ENCODE measurements at places on chromosomes 7 and 10.

DNA sequence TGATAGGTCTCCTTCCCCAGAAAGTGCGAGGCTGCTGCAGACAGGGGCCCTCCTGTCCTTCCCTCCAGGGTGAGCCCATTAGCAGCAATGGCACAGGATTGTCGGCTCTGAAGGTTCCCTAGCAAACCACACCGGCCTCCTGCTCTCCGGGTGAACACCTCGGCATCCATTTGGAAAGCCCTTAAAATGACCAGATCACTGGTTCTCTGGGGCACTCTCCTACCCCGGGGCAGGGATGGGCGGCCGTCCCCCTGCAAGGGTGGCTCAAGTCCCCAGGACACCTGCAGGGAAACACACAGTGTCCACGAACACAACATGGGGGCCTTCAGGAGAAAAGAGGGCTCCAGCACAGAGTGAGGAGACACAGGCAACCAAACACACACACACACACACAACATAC is 459.1 kb downstream of the PTPRN2 start:
- no peak for DNase-seq

DNA sequence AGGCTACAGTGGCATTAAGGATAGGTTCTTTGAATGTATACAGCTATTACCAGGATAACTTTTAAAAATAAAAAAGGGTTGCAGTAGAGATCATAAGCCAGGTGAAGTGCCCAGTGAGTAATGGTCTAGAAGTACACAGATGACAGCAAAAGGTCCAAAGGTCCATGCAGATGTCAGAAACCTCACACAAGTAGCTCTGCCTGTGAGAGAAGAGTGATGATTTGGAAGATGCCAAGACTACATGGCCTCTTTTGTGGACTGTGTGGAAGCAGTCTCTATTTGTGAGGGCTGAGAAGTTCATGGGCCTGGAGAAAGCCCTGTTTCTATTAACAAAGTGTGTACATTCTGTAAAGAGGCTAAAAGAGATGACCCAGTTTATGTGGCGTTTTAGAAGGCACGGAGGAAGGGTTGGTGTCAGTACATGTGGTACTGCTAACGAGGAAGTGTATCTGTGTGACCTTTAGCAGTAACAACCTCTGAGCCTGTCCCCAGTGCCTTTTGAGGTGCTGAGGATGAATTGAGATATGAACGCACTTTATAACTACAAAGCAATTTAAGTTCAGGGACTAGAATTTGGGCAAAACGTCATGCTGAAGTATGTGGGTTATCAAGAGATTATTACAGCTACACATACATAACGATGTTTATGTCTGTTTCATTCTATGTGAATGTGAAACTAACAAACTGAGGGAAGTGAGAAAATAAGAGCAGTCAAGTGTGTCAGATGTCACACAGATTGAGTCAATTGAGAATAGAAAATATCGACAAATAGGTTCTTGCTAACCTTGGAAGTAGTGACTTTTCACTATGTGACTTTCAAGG is 7.6 kb downstream of the CYCS start:
- no peak for DNase-seq

DNA sequence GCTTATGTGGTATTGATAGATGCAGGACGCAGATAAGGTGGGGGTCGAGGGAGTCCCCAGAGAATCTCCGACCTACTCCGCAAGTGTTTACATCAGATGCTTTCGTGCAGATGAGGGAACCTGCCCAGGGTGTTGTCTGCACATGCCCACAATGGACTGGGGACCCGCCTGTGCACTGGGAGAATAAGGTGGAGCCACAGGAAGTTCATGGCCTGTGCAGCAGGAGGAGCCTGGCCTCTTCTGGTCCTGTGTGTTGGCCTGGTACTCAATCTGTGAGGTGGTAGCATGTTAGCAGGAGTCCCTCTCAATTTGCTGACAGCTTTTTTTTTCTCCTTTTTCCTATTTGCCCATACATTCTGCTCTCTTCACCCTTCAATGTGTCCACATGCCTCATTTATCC is 54.1 kb upstream of the AKR1C1 start:
- no peak for DNase-seq

GRCh38 chr7:33792041-33792440 is 113.3 kb upstream of the BMPER start:
- no peak for DNase-seq

GRCh38 chr7:144936314-144936713 is 100.5 kb upstream of the TPK1 start:
- DNase-seq, result no peak

GRCh38 chr10:61629576-61629975 is 33.2 kb upstream of the CABCOCO1 start:
- no peak for DNase-seq

DNA sequence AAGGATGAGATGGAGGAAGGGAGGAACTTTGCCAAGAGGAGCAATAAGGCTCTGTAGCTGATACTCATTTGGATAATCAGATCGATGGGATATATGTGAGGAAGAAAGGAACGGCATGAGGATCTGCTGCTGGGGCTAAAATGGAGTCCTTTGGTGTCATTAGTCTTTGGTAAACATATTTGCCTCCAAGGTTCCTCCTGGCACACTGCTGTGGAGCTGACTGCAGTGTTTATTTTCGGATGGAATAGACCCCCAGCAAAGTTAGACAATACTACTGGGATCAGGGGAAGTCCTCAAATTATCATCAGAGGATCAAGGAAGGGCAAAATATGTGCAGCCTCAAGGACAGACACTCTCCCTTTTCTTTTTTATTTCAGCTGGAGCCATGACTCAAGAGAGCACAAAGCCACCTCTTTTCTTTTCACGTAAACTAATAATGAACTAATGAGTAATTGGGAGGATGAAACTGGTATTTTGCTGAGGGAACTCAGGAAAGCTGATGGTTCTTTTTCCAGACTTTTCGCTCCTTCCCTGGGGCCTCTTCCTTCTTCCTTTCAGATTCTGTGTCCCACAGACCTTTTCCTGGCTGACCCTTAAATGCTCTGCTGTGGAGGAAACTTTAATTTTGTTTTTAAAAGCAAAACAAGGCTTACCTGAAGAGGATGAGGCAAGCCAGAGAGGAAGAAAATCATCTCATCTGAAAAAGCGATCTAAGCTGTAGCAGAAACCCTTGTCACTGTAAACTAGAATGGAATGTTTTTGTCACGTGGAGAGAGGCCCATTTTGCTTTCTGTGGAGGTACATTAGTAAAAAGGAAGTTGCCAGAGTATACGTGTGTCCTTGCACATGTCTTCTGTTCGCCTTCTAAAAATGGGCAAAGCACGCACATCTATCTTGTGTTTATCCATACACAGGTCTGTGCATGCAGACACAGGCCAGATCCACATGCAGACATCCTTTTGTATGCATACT is 33.3 kb downstream of the LRMDA start:
- no peak for DNase-seq

- no peak for DNase-seq
These were observed 209.8 kb upstream of the POM121L12 start for GRCh38 chr7:52825611-52826010.

- no peak for DNase-seq
These were observed 23.2 kb upstream of the BMPR1A start for GRCh38 chr10:86733260-86733671.

GRCh38 chr10:4825456-4825867 is 545 bp upstream of the AKR1E2 start:
- no peak for DNase-seq

- DNase-seq, result no peak
These were observed 457.2 kb downstream of the ARL4A start for GRCh38 chr7:13144673-13145072.

GRCh38 chr10:129771991-129772431 is 192.1 kb downstream of the EBF3 start:
- no peak for DNase-seq

- DNase-seq, result no peak
These were observed 308.3 kb upstream of the STEAP1 start for GRCh38 chr7:89845952-89846351.

- no peak for DNase-seq
These were observed 65.1 kb downstream of the IGF2BP3 start for GRCh38 chr7:23405240-23405618.

DNA sequence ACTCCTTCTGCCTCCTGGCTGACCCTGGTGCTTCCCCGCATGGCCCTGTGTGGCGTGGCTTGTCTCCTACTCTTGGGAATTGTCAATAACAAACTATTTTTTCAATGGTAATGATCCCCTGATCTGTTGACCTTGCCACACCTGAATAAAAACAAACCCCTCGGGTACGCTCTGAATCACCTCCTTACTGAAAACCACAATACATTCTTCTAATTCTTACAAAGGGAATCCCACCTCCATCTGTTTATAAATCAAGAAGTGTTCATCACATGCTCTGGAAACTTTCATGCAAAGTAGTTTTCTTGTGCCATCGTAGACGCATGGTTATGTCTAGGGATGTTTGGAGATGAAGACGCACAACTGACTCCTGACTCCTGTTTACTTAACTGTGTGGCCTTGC is 245.8 kb downstream of the FRMD4A start:
- DNase-seq, result no peak

DNA sequence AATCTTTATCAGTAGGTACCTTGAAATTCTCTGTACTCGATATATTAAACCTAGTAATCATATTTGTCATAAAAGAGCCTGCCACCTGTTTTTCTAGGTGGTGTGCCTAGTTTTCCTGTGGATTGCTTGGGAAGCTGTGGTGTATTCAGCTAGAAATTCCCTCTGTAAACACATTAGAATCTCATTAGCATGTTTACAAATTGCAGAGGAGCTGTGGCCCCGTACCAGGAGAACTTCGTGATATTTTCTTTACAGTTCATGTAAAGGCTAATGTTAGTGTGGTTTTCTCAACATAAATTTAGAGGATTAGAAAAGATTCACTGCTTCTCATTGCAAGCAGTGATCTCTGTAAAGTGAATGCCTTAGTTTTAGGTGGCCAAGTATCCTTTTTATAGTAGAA is 144.7 kb downstream of the CCSER2 start:
- no peak for DNase-seq

GRCh38 chr7:26090927-26091519 is 61.0 kb upstream of the NFE2L3 start:
- no peak for DNase-seq

DNA sequence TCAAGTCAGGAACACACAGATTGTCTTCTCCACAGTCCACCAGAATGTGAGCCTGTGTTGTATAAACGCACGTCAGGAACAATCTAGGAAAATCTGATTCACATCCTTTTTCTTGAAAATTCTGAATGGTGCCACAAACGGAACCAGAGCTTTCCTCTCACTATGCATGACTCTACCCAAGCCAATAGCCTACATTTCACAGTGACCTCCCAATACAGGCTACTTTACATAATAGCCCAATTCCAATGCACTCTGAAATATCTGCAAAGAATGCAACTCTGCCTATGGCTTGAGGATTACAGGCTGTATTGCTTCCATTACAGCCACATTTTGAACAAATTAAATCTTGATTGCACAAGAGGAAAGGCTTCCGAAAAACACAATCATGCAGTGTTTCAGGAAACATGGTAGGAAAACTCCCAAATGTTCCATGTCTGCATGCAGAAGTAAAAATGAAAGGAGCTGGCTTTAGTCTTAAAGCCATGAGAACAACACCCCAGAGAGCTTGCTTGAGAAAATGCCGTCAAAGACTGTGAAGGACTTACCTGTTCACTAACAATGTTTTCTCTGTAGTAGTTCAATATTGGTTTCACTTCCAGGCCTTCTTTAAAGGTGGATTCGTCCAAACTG is 113.9 kb downstream of the ITGA8 start:
- DNase-seq, result no peak

GRCh38 chr10:104580321-104580720 is 60.8 kb upstream of the SORCS3 start:
- DNase-seq, result no peak

DNA sequence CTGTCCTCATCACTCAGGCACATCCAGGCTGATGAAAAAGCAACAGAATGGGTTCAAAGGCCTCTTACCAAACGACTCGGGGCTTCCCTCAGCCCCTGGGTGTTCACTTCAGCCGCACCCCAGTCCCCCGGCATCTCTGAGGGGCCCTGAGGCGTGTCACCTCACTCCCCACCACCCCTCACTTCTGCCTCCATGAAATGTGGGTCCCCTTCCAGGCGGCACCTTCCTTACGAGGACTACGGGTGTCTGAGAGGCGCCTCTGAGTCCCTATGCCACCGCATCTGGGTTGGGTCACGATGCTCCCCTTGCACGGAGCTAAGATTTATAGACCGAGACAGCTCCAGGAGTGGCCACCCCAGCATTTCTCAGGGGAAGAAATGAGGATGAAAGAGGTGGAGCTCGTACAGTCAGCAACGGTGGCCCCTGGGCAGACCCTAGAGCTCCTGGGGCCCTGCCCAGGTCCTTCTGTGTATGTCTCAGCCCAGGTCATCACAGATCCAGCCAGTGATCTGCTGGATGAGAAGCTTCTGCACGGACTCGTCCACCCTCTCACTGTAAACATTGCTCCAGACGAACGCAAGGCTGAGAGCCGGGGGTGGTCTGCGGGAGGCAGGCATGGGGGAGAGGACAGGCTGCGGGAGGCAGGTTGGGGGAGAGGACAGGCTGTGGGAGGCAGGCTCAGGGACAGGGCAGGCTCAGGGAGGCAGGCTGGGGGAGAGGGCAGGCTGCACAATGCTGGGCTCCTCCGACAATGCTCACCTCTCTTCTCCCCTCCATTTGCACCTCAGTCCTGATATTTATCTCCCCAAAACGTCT is 408.2 kb downstream of the DNAJB6 start:
- DNase-seq, result no peak

- DNase-seq, result no peak
These were observed 191.4 kb downstream of the FAM107B start for GRCh38 chr10:14583252-14583651.

GRCh38 chr10:32307609-32308008 is 39.3 kb downstream of the EPC1 start:
- no peak for DNase-seq

DNA sequence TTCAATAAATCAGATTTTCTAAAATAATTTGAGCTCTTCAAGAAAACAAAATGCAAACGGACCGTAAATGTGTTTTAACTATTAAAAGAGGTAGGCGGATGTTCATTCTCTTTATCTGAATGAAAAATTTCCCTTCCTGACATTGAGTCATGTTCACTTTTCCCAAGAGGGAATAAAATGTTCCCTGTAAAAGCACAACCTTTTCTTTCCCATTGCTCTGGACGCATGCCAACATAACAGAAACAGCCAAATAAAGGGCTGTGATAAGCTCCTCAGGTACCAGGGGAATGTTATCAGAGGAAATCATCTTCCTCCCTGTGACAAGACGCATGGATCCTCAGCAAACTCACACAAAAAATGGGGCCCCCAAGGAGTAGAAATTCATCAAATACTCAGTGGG is 251.8 kb downstream of the MTERF1 start:
- no peak for DNase-seq

DNA sequence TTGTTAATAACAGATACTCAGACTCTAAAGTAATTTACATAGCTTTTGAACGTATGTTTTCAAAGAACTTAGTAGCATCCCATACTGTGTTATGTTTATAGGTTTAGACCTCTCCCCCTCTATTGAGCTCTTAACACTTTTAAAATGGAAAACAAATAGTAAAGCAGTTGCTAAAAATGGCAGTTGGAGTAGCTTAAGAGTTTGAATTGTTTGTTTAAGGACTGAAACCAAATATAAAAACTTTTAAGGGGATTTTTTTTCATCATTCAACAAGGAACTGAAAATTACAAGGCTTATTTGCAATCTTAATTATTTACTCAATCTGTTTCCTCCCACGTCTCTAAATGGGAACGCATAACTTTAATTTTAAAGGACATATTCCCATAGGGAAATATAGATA is 1.6 kb upstream of the SPAG6 start:
- DNase-seq, result no peak
